Frontal cortex (tissue), 4 donors: ENCODE measurements at places on chromosomes 11 and 22.
A peak's percentile ranks its signal among the peaks of the same experiment; 100 is the strongest.

DNA sequence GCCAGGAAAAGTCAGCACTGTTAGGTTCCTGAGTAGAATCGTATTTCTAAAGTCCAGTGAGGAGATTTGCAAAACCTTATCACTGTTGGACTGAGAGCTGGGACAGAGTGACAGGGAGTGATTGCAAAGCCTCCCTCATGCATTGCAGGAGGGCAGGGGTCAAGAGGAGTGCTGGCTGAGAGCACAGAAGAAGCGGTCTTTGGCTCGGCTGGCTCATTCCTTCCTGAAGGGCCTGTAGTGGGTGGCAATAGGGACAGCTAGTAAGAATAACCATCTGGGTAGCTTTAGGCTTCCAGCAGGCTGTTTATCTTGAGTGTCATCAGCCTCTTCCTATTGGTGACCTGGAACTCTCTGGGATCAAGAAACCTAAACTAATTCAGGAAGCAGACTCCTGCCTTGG lies 53.4 kb downstream of the CD44 start:
- DNase-seq, result no peak

- DNase-seq, result no peak
Observed at GRCh38 chr11:114172055-114172861, 112.7 kb downstream of the ZBTB16 start.

DNA sequence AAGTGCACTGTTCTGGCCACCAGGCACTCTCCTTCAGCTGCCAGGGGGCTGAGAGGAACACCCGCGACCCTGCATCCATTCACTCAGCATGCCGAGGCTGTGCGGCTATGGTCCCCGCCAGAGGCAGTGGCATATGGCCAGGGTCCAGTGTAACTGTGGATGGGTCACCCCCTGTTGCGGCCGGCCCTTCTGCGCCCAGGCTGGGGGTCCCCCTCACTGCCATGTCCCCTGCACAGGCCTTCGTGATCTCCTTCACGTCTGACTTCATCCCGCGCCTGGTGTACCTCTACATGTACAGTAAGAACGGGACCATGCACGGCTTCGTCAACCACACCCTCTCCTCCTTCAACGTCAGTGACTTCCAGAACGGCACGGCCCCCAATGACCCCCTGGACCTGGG lies 20.8 kb upstream of the FADD start:
- no peak for DNase-seq

DNA sequence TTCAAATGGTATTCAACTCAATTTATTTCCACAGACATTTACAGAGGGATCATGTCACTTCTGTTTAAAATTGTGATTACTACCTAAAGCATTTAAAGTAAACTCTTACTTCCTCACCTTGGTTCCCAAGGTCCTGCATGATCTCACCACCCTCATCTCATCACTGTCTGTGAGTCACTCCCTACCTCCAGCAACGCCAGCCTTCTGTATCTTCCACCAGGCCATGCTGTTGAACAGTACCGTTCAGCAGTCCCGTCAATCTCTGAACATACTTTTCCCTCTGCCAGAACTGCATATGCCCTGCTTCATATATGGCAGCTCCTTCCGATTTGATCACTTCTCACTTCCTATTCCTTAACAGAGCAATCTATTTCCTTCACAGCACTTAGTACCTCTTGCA lies 2.0 kb downstream of the FBXO3 start:
- no peak for DNase-seq

- no peak for DNase-seq
Observed at GRCh38 chr22:39382410-39382809, 17.2 kb upstream of the TAB1 start.

- no peak for DNase-seq
Observed at GRCh38 chr11:58057481-58057880, 26.7 kb downstream of the OR6Q1 start.

GRCh38 chr22:24420072-24420976 lies 7.1 kb upstream of the ADORA2A start:
- DNase-seq, result no peak

- no peak for DNase-seq
Observed at GRCh38 chr11:120344302-120345004, 8.2 kb downstream of the ARHGEF12 start.

- no peak for DNase-seq
Observed at GRCh38 chr22:24335496-24335895, 64.9 kb downstream of the SPECC1L start.

- DNase-seq, result no peak
Observed at GRCh38 chr22:33271390-33272161, 213.4 kb upstream of the SYN3 start.

DNA sequence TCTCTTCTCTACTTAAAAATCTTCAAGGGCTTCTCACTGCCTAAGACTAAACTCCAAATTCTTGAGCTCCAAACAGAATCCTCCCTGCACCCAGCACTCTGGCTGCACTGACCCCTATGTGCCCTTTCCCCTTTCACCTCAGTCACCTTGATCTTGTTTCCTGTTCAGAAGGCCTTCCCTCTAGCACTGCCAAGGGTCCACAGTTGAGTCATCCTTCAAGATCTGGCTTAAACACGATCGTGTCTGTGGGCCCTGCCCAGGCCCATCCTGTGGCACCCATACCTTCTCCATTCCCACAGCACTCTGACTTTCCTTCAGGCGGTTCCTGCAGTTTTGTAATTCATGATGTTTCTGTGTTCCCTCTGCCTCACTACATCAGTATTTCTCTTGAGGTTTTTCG lies 129.2 kb downstream of the ARL14EP start:
- DNase-seq, result no peak

DNA sequence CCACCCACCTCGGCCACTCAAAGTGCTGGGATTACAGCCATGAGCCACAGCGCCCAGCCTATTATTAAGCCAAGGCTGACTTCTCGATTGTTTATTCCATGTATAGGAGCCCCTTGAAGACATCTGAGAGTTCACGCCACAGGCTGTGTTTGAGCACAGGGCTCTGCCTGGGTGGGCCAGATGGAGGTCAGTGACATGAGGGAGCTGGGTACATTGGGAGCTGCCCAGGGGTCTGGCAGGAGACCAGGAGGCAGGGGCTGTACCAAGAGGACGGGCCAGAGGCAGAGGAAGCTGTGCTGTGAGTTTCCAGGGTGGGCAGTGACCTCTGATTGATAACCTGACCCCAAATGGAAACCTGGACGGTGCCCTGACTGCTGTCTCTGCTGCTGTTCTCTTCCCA lies 5.4 kb downstream of the LMF2 start:
- DNase-seq, result no peak

- no peak for DNase-seq
Observed at GRCh38 chr11:36750349-36750748, 152.3 kb upstream of the RAG2 start.

DNA sequence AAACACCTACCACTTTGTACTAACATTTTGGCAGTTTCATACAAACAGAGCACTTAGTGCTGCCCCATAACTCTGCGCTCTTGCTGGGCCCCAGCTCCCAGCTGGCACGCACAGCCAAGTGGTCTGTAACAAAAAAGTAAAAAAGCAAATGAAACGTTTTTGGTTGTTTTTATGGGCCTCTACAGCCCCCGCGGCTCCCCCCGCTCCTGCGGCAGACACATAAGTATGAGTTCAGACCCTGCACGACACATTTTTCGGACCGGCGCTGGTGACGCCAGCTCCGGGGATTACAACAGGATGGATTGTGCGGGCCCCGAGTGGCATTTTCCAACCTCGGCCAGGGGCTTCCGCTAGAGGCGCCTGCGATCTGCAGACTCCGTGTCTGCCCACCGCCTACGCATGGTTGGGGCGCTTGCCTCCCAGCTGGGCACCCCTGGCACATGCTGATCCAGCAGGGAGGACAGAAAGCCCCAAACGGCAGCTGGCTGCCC lies 418.2 kb downstream of the SOX6 start:
- DNase-seq, result no peak

GRCh38 chr22:40855979-40856512 lies 393 bp downstream of the ST13 start:
- peak; percentile 5 for DNase-seq

DNA sequence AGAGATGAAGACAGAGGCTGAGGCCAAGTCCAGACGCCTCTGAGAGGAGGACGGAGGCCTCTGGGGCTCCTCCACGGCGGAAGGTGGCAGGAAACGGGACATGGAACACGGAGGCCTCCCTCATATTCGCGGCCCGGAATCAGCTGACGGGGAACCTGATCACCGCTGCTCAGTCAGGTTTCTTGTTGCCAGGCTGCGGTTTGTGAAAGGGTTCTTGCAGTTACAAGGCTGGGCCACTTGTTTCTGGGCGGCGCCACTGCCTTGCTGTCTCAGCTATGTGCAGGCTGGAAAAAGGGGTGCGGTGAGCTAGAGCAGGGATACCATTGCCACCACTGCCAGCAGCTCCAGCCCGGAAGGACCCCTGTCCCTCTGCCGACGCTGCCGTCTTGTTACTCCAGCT lies 10.0 kb upstream of the MMP1 start:
- DNase-seq, result no peak
